ENCODE measurements at places on chromosomes 11 and 22.

GRCh38 chr22:41360126-41360525, 21.6 kb upstream of the TEF start:
- peak; percentile 38 for DNase-seq

GRCh38 chr11:127939000-127939399, 648.4 kb downstream of the ETS1 start:
- DNase-seq = peak; percentile 29

DNA sequence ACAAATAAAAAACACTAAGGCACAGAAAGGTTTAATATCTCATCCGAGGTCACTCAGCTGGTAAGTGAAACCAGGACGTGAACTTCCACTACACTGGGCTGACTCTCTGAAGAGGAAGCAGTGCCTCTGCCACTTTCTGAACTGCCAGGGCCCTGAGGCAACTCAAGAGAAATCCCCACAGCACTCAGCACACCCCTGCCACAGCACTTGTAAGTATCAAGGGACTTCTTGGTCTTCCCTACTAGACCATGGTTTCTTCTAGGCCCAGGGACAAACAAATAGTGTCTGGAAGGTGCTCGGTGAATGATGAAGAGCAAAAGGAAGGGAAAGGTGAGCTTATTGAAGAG, 49.7 kb downstream of the RPL27A start:
- DNase-seq = no peak

- no peak for DNase-seq
Measured at GRCh38 chr11:45679806-45680205, 14.4 kb upstream of the CHST1 start.

- DNase-seq = no peak
Measured at GRCh38 chr11:80495116-80495515, 1054.3 kb upstream of the TENM4 start.

DNA sequence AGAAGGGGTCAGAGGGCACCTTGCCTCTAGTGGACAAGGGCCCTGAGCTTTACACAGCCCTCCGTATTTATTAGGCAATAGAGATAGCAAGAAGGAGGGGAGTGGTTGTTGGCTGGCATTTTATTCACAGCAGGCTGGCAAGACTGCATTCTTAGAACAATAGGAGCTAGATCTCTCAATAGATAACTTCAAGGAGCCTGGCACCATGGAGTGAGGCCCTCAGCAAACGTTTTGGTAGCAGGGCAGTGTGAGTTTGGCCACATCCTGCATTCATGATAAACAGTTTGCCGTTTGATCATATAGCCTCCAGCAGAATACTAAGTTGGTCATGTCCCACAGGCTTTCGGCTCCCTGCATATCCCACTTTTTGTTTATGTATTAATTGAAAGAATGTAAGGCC, 31.6 kb downstream of the OR10A6 start:
- no peak for DNase-seq

- DNase-seq = no peak
Measured at GRCh38 chr22:30251711-30252110, 5.2 kb upstream of the LIF start.

GRCh38 chr11:108743851-108744250, 79.0 kb downstream of the DDX10 start:
- DNase-seq = no peak

DNA sequence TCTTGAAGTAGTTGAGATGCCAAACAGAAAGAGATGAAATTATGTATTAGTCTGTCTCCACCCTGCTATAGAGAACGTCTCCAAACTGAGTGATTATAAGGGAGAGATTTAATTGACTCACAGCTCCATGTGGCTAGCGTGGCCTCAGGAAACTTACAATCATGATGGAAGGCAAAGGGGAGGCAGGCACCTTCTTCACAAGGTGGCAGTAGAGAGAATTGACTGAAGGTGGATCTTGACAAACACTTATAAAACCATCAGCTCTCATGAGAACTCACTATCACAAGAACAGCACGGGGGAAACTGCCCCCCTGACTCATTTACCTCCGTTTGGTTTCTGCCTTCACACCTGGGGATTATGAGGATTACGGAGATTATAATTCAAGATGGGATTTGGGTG, 794.0 kb downstream of the CNTN5 start:
- DNase-seq = no peak

DNA sequence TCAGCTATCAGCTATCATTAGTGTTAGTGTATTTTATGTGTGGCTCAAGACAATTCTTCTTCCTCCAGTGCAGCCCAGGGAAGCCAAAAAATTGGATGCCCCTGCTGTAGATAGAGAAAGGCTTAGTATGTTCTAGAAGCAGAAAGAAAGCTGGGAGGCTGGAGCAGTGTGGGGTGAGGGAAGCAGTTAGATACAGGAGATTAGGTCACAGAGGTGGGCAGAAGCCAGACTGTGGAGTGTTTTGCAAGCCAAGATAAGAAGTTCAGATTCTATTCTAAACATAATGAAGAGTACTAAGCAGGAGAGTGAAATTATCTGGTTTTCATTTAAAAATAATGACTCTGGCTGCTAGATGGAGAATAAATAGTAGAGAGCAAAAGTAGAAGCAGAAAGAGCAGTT, 381.7 kb downstream of the DCDC1 start:
- DNase-seq = no peak

DNA sequence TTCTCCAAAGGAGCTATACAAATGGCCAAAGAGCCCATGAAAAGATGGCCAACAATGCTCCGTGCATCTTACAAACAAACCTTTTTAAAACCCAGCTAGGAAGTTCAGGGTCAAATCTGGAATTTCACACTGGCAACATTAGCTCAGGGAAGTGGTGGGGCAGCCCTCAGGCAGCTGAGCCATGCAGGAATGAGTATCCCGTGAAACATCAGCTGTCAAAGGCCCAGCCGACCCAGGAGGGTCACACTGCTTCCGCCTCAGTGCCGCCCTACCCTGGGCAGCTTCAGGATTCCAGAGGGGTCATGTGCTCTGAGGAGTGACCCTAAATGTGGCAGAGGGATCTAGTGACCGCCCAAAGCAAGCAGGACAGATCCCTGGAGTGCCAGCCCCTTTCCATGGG, 73.4 kb downstream of the LINC01488 start:
- no peak for DNase-seq

DNA sequence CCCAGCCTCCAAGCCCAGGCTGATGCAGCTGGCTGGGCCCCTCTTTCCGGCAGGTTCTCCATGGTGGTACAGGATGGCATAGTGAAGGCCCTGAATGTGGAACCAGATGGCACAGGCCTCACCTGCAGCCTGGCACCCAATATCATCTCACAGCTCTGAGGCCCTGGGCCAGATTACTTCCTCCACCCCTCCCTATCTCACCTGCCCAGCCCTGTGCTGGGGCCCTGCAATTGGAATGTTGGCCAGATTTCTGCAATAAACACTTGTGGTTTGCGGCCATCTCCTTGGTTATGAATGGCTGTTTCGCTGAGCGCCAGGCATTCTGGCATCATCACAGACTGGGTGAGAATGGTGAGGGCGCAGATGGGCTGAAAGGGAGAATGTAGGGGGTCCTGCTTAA, 3.6 kb downstream of the PRDX5 start:
- peak; percentile 75 for DNase-seq

DNA sequence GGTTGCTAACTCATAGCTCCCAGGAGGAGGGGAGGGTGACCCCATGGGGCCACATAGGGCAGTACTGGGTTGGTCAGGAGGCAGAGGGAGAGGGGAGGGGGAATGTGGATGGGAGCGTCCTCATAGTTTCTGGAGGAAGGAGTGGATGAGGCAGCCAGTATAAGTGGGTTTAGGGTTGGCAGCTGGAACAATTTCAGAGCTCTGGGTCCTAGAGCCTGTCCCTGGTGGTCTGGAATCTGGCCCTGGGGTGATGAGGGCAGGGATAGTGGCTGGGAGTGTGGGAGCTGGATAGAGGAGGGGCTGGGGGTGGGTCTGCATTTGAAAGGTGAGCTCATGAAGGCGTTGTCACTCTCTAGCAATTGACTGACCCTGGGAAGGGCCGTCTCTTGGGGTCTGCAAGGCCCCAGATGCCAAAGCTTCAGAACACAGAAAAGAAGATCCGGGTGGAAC, 5.3 kb upstream of the MRGPRG start:
- no peak for DNase-seq

DNA sequence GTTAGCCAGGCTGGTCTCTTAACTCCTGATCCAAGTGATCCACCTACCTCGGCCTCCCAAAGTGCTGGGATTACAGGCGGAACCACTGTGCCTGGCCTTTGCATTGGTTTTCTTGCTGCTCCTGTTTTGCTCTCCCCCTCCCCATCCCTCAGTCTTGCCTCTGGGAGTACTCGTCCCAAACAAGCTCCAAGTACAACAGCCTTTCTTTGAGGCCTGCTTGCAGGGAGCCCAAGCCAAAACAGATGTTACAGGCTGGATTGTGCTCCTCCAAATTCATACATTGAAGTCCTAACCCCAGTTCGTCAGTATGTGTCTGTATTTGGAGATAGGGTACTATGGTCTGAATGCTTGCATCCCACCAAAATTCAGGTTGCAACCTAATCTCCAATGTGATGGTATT, 8.6 kb downstream of the IGLL1 start:
- DNase-seq = no peak

GRCh38 chr22:23868580-23868979, 10.9 kb downstream of the SLC2A11 start:
- no peak for DNase-seq

DNA sequence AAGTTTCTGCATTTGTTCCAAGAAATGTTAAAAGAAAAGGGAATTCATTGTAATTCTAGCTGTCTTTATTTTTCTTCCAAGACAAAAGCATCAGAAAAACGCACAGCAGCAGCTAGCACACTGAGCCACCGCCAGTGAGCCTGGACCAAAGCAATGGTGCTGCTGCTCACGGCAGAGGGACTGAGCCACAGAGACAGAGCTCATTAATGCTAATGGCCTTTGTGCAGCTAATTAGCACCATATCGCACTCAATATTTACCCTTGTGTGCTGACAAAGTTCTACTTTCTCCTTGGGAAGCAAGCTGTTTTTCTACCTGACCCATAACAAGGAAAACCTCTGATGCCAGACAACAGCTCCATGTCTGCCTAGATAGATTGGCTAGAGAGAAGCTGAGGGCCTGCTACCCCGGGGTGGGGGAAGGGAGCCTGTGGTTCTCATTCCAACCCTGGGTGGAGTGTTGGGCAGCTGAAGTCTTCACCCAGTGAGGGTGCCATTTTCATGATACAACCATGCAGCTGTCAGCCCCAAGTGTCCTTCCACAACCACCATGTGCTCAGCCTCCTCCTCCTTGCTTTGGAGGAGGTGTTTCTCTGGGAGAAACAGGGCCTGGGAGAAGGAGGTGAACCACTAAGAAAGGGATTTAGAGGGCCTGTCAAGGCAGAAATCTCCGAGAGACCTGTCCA, 131.1 kb upstream of the NCAM1 start:
- DNase-seq = no peak
